A549 treated with AZD2906 at 1 μM for 4 hours (cell line): ENCODE measurements at places on chromosomes 2 and 18. TPM values are rescaled to one million over a fixed set of nuclear protein-coding genes. Genes with fewer than 3 reads are reported as not detected.

OTX1 gene
- total RNA-seq: 3.5 to 4.6 TPM (median 3.7 TPM) in 5 replicates

PROKR1 gene
- 0.01 TPM in 1 of 5 replicates, not detected in the others for total RNA-seq

TMEM163 gene
- total RNA-seq: 0.09 to 0.17 TPM (median 0.10 TPM) in 5 replicates

LGALSL gene
- 11.0 to 12.8 TPM (median 11.5 TPM) in 5 replicates for total RNA-seq

TEKT4 gene
- total RNA-seq: not detected in 5 replicates

ATG16L1 gene
- 34.7 to 37.8 TPM (median 36.4 TPM) in 5 replicates for total RNA-seq

TM4SF20 gene
- 5.6 to 8.1 TPM (median 7.3 TPM) in 5 replicates for total RNA-seq

ALS2 gene
- 9.9 to 14.2 TPM (median 10.8 TPM) in 5 replicates for total RNA-seq

XPO1 gene
- 103 to 134 TPM (median 119 TPM) in 5 replicates for total RNA-seq

DPYSL5 gene
- 4.1 to 5.6 TPM (median 5.2 TPM) in 5 replicates for total RNA-seq

SCYGR2 gene
- total RNA-seq: not detected in 5 replicates

DSC2 gene
- 0.71 to 1.00 TPM (median 0.85 TPM) in 5 replicates for total RNA-seq

ANKRD30B gene
- total RNA-seq: not detected in 5 replicates

SPDYA gene
- 0.08 to 0.27 TPM (median 0.25 TPM) in 5 replicates for total RNA-seq

COBLL1 gene
- total RNA-seq: 4.6 to 7.0 TPM (median 5.3 TPM) in 5 replicates

SLC35F5 gene
- total RNA-seq: 38.5 to 48.2 TPM (median 42.4 TPM) in 5 replicates

GNAL gene
- total RNA-seq: 4.9 to 6.6 TPM (median 5.5 TPM) in 5 replicates

FAM237A gene
- not detected in 5 replicates for total RNA-seq

ACKR3 gene
- total RNA-seq: 9.3 to 15.6 TPM (median 10.9 TPM) in 5 replicates

ANKRD36B gene
- total RNA-seq: 4.7 to 5.9 TPM (median 5.0 TPM) in 5 replicates

COL6A3 gene
- 0.18 to 0.29 TPM (median 0.24 TPM) in 5 replicates for total RNA-seq

CYP1B1 gene
- 3.6 to 4.6 TPM (median 4.5 TPM) in 5 replicates for total RNA-seq

FEV gene
- total RNA-seq: not detected in 5 replicates

RPRM gene
- total RNA-seq: 0.05 to 0.08 TPM (median 0.08 TPM) in 3 of 5 replicates, not detected in the others

PGAP1 gene
- 2.0 to 2.5 TPM (median 2.3 TPM) in 5 replicates for total RNA-seq

C2orf66 gene
- total RNA-seq: 0.03 to 0.09 TPM (median 0.08 TPM) in 5 replicates

CNGA3 gene
- 0.02 to 0.11 TPM (median 0.03 TPM) in 4 of 5 replicates, not detected in the other for total RNA-seq

SERPINB13 gene
- total RNA-seq: not detected in 5 replicates

FBXO48 gene
- 0.40 to 0.61 TPM (median 0.56 TPM) in 5 replicates for total RNA-seq

NPC1 gene
- 99.6 to 122 TPM (median 115 TPM) in 5 replicates for total RNA-seq

FLACC1 gene
- 0.14 to 0.20 TPM (median 0.17 TPM) in 3 of 5 replicates, not detected in the others for total RNA-seq

CD8B gene
- not detected in 5 replicates for total RNA-seq
